ENCODE measurements at places on chromosomes 12 and 14. TPM values are rescaled to one million over a fixed set of nuclear protein-coding genes. Genes with fewer than 3 reads are reported as not detected.

The SDR9C7 gene
- total RNA-seq = not detected

The SALL2 gene
- 1.2 TPM for total RNA-seq

The COCH gene
- 0.58 TPM for total RNA-seq

The TPH2 gene
- not detected for total RNA-seq

The KCNK10 gene
- total RNA-seq = not detected

The CARMIL3 gene
- 4.2 TPM for total RNA-seq

Data from activated T-helper 17 cell treated with anti-CD3 and anti-CD28 coated beads, Interleukin-2, amount 50 U/mL, for 72 hours (primary cell).